Purkinje cell (primary cell): ENCODE measurements at places on chromosomes 7 and 10. TPM values are rescaled to one million over a fixed set of nuclear protein-coding genes. Genes with fewer than 3 reads are reported as not detected.

OR6B1 gene
- not detected in 2 replicates for polyA plus RNA-seq

HABP2 gene
- not detected in 2 replicates for polyA plus RNA-seq

DPP6 gene
- polyA plus RNA-seq, result 59.5 and 60.8 TPM in 2 replicates

IFIT2 gene
- polyA plus RNA-seq, result 1.8 and 2.9 TPM in 2 replicates

GCK gene
- 1.3 and 3.7 TPM in 2 replicates for polyA plus RNA-seq

FAM180A gene
- 0.42 TPM in 1 of 2 replicates, not detected in the other for polyA plus RNA-seq

EPHA1 gene
- not detected in 2 replicates for polyA plus RNA-seq

CRYGN gene
- polyA plus RNA-seq, result not detected in 2 replicates

ATOH7 gene
- polyA plus RNA-seq, result 1.2 and 1.5 TPM in 2 replicates

CPXM2 gene
- polyA plus RNA-seq, result 0.48 TPM in 1 of 2 replicates, not detected in the other

CUBN gene
- not detected in 2 replicates for polyA plus RNA-seq

HUS1 gene
- 15.6 and 17.2 TPM in 2 replicates for polyA plus RNA-seq

DEPP1 gene
- polyA plus RNA-seq, result 9.9 and 16.9 TPM in 2 replicates

UCMA gene
- not detected in 2 replicates for polyA plus RNA-seq

LIPJ gene
- polyA plus RNA-seq, result not detected in 2 replicates

BUD31 gene
- polyA plus RNA-seq, result 377 and 389 TPM in 2 replicates

AGMO gene
- polyA plus RNA-seq, result 1.8 and 2.5 TPM in 2 replicates

CAMK1D gene
- 3.1 and 8.0 TPM in 2 replicates for polyA plus RNA-seq

CLDN4 gene
- not detected in 2 replicates for polyA plus RNA-seq

GHRHR gene
- polyA plus RNA-seq, result not detected in 2 replicates

EVX1 gene
- not detected in 2 replicates for polyA plus RNA-seq

GALNT17 gene
- polyA plus RNA-seq, result 32.0 and 35.7 TPM in 2 replicates

PTN gene
- polyA plus RNA-seq, result 186 and 204 TPM in 2 replicates
